ENCODE measurements at places on chromosomes 5 and 9.

DNA sequence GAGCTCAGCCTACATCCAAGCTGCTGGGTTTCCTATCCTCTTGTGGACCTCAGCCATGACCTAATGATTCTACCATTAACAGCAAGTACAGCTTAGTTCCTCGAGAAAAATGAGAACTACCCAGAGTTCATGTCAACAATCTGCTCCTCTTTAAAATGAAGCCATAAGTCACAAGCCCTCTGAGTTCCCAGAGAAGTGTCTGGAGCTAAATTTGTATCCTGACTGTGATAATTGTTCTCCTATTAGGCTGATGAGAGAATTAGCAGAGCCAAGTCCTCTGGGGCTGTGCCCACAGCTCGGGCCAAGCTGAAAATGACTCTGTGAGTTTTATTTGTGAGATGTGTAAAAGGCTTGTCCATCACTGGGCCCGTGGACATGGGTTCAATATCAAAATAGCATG is 145.1 kb upstream of the SMIM23 start:
- H3K27ac ChIP-seq, result no peak overlapping the region
- H3K27me3 ChIP-seq, result no peaks in the 10 kb centered on the region
- H3K4me1 ChIP-seq, result no peaks in the 10 kb centered on the region
- no peak overlapping the region for H3K4me3 ChIP-seq
- no peak for DNase-seq

DNA sequence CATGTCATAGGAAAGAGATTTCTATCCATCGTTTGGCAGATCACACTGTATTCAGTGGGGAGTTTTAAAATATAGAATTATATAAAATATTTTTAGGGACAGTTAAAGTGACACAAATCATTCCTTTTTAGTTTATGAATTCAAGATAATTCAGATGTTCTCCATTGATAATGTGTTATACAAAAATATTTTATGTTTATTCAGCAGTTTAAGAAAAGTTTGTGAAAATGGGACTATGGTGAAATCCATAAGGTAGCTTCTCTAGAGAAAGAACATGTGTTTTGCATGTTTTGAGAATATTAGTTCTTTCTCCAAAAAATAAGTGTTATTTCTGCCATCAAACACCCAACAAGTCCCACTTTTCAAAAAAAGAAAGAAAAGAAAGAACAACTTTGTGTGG is 122.9 kb downstream of the EMB start:
- H3K4me3 ChIP-seq, result no peak overlapping the region
- no peaks in the 10 kb centered on the region for H3K4me1 ChIP-seq
- no peak for DNase-seq
- H3K36me3 ChIP-seq, result no peaks in the 10 kb centered on the region

DNA sequence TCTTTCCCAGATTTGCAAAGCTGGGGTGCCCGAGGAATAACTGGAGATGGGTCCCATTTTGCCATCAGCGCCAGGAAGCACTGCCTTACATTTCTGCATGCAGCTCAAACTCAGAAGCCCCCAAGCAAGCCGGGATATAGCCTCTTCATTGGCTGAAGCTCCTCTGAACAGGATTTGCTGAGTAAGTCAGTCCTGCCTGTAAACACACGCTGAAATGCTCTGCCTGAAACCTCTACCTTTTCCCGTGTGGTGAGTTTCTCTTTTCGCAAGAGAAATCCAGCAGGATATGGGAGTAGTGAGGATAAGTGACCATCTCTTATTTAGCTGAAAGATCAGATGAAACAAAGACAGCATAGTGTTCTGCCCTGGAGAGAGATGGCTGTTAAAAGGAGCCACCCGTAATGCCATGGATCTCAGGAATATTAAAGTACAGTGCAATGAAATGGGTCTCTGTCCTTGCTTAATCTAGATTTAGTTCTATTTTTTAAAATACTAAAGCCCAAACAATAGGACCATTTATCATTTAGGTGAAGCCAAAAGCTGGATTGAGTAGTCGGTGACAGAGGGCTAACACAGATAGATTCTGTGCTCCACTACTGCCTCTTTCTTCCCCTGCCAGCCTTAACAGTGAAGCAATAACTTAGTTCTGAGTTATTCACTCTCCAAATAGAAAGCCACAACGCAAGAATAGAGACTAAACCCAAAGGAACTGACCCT is 177.5 kb upstream of the PPP2R2B start:
- H3K27ac ChIP-seq, result no peak overlapping the region
- no peak for DNase-seq
- H3K36me3 ChIP-seq, result no peaks in the 10 kb centered on the region
- H3K4me3 ChIP-seq, result no peak overlapping the region
- no peaks in the 10 kb centered on the region for H3K4me1 ChIP-seq
- H3K27me3 ChIP-seq, result no peaks in the 10 kb centered on the region

DNA sequence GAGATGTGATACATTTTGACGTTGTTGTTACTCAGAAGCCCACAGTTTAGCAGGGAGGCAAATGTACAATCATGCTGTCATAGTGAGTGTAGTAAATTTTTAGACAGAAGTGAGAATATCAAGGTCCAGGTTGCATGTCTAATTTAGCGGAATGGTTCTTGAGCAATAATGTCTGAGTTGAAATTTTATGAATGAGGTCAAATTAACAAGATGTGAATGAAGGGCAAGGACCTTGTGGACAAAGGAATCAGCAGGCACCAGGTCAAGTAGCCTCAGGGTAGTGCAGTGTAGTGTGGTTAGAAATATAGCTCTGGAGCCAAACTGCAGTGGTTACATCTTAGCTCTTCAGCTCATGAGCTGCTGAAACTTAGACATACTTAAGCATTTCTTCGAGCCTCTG is 36.2 kb downstream of the TNFSF8 start:
- no peak overlapping the region for H3K4me3 ChIP-seq
- DNase-seq, result no peak
- no peaks in the 10 kb centered on the region for H3K36me3 ChIP-seq
- no peaks in the 10 kb centered on the region for H3K27me3 ChIP-seq
- H3K4me1 ChIP-seq, result peaks cover 53% of the 10 kb centered on the region

DNA sequence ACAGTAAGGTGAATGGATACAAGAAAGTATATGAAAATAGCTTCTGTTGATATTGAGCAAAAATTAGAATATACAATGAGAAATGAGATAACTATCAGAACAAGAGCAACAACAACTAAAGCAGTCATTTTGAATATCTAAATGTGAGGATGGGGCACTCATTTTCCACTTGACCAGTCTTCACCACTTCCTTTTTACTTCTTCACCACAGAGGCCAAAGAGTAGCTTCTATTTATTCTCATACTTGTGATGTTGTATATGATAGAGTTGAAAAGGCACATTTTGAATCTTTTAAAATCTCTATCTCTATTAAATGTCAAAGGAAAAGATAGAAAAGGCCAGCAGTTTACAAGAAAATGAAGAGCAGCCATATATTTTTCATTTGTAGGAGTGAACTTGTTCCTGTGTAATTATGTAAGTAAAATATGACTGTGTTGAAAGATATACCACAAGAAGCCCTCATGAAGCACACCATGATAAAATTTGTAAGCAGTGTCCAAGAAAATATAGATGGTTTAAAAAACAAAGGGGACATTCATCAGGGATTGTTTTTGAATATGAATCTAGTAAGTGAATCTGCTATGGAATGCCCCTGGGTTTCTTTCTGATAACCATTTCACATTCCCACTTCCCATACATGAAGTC is 39.2 kb downstream of the ADAMTS19 start:
- no peak overlapping the region for H3K4me3 ChIP-seq
- H3K4me1 ChIP-seq, result no peaks in the 10 kb centered on the region
- H3K27me3 ChIP-seq, result no peaks in the 10 kb centered on the region
- no peak for DNase-seq

DNA sequence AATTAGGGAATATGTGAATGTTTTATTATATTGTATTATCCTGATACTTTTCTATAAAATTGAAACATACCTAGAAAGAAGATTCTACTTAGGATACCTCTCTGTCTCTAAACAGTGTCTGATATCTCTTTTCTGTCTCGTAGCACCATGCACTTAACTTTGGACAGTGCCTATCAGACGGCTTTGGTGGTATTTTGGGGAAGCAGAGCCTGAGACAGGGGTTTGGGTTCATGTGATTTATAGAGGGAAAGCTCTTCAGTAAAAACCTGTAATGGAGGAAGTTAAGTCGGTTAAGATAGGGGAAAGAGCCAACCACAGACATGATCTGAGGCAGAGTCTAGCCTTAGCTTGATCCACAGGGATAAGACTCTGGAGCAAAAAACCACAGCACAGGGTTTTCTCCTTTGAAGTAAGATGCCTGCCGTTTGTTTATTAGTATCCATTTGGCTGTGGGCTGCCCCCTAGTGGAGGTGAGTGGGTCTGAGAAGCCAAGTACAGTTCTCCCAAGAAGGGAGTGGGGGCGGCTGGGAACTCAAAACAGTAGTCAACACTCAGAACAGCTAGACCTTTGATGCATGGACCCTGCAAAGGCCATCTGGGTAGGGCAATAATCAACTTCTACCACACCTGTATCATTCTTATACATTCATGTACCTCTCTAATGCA is 141.2 kb upstream of the ASTN2 start:
- H3K27me3 ChIP-seq, result no peaks in the 10 kb centered on the region
- H3K36me3 ChIP-seq, result no peaks in the 10 kb centered on the region
- H3K27ac ChIP-seq, result no peak overlapping the region
- DNase-seq, result no peak
- no peaks in the 10 kb centered on the region for H3K4me1 ChIP-seq

DNA sequence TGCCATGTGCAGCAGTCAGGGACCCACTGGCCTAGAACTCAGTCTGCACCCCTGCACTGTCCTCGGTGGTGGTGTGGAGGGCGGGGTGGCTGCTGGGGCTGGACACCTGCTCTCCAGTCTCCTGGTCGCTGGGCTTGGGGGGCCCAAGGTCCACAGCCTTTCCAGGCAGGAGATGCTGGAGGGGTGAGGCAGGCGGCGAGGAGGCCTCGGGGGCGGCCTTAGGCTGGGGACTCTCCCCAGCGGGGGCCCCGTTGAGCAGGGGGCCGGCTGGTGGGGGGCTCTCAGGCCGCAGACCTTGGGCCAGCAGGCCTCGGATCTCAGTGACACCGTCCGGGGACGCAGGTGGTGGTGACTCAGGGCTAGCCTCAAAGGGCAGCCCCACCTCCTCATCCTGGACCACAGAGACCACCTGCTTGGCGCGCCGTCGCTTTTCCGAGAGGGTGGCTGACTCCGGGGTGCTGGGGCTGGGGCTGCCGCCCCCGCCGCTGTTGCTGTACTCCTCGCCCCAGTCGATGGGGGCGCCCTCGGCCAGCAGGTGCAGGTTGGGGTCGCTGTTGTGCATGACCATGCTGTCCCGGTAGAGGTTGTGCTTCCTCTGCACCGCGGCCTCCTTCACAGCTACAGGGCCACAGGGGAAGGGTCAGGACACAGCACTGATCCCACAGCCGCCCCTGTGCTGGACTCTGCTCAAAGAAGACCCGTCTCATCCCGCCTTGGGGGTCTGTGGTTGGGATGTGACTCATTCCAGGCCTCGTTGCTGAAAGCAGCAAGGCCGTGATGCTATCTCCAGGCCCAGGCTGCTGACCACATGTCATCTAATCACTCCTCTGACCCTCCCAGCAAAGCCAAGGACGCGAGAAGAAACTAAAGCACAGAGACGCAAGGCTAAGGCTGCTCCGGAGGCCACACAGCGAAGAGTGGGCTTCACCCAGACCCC is 55.8 kb downstream of the LRSAM1 start:
- H3K27ac ChIP-seq, result no peak overlapping the region
- no peaks in the 10 kb centered on the region for H3K4me1 ChIP-seq
- no peaks in the 10 kb centered on the region for H3K27me3 ChIP-seq
- peaks cover 3% of the 10 kb centered on the region for H3K36me3 ChIP-seq
- no peak for DNase-seq
- no peak overlapping the region for H3K4me3 ChIP-seq

DNA sequence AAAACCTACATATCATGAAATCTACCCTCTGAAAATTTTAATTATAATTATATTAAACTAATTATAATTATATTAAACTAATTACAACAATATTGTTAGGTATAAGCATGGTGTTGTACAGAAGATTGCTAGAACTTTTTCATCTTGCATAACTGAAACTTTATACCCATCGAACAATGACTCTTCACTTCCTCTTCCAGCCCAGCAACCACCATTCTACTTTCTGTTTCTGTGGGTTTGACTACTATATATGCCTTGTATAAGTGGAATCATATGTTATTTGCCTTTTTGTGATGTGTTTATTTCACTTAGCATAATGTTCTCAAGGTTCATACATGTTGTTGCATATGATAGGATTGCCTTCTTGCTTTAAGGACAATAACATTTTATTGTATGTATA is 274.2 kb upstream of the CCNH start:
- no peak overlapping the region for H3K27ac ChIP-seq
- H3K27me3 ChIP-seq, result no peaks in the 10 kb centered on the region
- no peak for DNase-seq
- no peaks in the 10 kb centered on the region for H3K36me3 ChIP-seq
- H3K4me3 ChIP-seq, result no peak overlapping the region
- no peaks in the 10 kb centered on the region for H3K4me1 ChIP-seq

DNA sequence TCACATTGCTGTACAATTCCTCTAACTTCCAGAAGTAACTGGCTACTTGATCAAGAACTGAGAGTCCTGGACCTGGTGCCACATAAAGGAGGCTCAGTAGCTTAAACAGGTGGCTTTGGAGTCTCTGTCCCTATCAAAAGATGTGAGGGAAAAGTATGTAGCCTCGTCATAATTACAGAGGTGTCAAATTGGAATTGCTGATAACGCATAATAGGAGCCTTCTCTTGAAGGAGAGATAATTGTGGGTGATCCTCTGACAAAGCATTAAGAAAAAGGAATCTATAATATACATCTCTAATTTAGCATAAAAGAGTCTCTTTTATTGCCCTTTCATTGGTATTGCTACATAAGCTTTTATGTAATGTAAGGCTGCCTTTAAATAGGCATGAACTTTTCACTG is 1246.4 kb upstream of the CDH9 start:
- H3K4me3 ChIP-seq, result no peak overlapping the region
- H3K4me1 ChIP-seq, result no peaks in the 10 kb centered on the region
- H3K36me3 ChIP-seq, result no peaks in the 10 kb centered on the region
- H3K27me3 ChIP-seq, result no peaks in the 10 kb centered on the region

GRCh38 chr5:53984971-53985370 is 325.4 kb downstream of the ARL15 start:
- no peak overlapping the region for H3K4me3 ChIP-seq
- H3K4me1 ChIP-seq, result no peaks in the 10 kb centered on the region
- H3K27ac ChIP-seq, result no peak overlapping the region
- DNase-seq, result no peak
- H3K27me3 ChIP-seq, result no peaks in the 10 kb centered on the region
- H3K36me3 ChIP-seq, result no peaks in the 10 kb centered on the region

DNA sequence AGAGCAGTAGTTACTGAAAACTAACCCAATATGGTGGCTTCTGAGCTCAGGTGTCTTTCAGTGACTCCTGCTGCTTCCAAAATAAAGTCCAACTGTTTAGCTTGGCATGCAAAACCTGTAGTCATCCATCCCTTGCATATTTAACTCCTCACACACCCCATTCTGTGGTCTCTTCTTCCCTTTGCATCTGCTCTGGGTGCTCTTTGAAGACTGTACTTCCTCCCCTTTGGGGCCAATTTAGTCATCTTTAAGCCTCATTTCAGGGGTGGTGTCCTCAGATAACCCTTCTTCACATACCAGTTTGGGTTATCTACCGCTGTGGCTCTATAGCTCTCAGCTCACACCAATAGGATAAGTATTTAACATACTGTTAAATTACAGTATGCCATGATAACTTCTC is 209.9 kb upstream of the DMRT1 start:
- DNase-seq, result no peak
- no peaks in the 10 kb centered on the region for H3K36me3 ChIP-seq

Measured in T-cell (primary cell).